ENCODE measurements at places on chromosomes 12 and 14. TPM values are rescaled to one million over a fixed set of nuclear protein-coding genes. Genes with fewer than 3 reads are reported as not detected.
A peak's percentile ranks its signal among the peaks of the same experiment; 100 is the strongest.

The CCDC197 gene
- total RNA-seq = not detected

- H3K4me1 ChIP-seq = no peaks in the 10 kb centered on the region
- no peaks in the 10 kb centered on the region for H3K36me3 ChIP-seq
- H3K27me3 ChIP-seq = peaks cover 2% of the 10 kb centered on the region
- H3K27ac ChIP-seq = no peak overlapping the region
- no peak overlapping the region for H3K4me3 ChIP-seq
Measured at GRCh38 chr12:109815757-109816617, 17.2 kb downstream of the TRPV4 start.

- peak overlapping the region; percentile 81 for H3K27ac ChIP-seq
- peaks cover 16% of the 10 kb centered on the region for H3K27me3 ChIP-seq
- peak; percentile 77 for DNase-seq
- H3K4me1 ChIP-seq = peaks cover 69% of the 10 kb centered on the region
Measured at GRCh38 chr14:72532686-72533454, 361.0 kb downstream of the DPF3 start.

DNA sequence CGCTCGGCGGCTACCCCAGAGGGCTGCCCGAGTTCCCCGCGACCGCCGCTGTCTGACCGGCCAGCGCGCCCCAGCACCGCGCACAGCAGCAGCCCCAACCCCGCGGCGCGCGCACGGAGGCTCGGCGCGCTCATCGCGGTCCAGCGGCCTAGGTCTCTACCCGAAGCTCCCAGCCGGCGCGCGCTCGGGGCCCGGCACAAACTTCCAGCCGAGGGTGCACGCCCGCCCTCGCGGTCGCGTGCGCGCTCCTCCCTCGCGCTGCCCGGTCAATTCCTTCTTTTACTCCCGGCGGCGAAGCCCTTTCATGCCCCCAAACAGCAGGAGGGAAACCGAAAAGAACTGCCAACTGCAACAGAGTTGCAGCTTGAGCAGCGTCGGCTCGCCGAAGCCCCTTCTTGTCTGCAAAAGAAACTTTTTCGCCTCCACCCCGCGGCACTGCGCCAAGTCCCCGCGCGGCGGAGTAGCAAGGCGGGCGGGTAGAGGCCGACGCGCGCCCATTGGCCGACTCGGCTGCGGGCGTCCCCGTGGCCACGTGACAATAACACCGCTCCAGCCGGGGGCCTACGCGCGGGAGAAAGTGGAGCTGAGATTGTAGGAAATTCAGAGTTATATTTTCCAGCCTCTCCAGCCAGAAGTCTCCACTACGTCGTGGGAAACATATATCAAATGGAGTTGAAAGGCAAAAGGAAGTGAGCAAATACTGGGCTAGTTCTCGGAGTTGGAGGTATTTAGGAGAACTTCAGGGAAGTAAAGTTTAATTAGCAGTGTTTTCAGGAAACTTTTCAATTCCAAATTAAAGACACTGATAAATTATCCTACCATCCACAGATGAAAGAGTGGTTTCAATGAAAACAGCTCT, at the start of gene LRIG3:
LRIG3 (minus strand) TSS at position 403 of the 859 bp plus-strand sequence; CDS start at position 134, 269 bp downstream.
- peaks cover 2% of the 10 kb centered on the region for H3K4me1 ChIP-seq
- DNase-seq = peak; percentile 65
- no peaks in the 10 kb centered on the region for H3K36me3 ChIP-seq
- H3K27ac ChIP-seq = no peak within 1 kb of the TSS

DNA sequence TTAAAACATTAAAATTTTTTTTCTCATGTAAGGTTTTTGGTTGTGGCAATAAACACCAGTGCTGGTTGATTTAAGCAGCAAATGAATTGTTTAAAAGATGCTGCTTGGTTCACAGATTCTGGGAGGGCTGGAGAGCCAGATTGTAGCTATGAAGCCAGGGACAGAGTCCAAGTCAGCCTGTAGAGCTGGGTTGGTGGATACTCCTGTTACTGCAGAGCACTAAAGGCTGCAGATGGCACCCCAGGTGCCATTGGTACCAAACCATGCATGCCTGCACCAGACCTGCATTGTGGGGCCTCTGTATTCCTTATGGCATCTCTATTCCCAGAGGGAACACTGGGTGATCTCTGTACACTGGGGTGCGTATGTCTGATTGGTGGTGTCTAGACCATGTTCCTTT, 113.3 kb downstream of the SNAPC1 start:
- H3K4me1 ChIP-seq = no peaks in the 10 kb centered on the region
- DNase-seq = peak; percentile 41
- no peak overlapping the region for H3K27ac ChIP-seq
- peaks cover 67% of the 10 kb centered on the region for H3K27me3 ChIP-seq

DNA sequence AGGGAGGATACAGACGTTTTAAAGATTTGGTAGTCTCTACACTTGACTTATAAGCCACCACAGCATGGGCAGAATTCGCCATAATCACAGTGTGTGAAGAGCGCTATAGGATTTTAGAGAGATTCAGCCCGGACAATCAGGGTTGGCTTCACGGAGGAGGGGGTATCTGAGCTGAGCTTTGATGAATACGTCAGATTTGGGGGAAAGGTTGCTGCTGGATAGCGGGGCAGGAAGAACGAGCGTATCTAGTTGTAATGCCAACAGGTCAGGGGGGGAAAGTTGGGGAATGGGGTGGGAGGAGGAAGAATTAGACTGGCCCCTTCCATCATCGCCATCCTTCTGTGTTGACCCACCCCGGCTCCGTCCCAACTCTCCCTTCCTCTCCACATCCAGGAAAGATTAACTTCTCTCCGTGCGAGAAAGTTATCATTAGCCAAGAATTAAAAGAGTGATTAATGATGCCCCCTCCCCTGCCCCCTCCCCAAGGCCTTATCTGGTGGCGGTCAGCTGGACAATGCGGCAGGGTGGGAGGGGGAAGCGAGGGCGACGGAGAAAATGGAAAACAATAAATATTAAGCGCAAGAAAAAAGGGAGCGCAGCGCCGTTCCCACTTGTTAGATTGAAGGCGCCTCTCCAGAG, 13.5 kb upstream of the GPATCH2L start:
- H3K4me1 ChIP-seq = peaks cover 2% of the 10 kb centered on the region
- DNase-seq = no peak
- H3K27me3 ChIP-seq = peaks cover 64% of the 10 kb centered on the region
- no peak overlapping the region for H3K27ac ChIP-seq
- H3K36me3 ChIP-seq = no peaks in the 10 kb centered on the region

The OR4E2 gene
- not detected for total RNA-seq

The KRT85 gene
- not detected for total RNA-seq

GRCh38 chr14:100825713-100826331, at the start of gene MEG3:
Gene MEG3 (plus strand): TSS chr14:100826118.
- H3K4me1 ChIP-seq = peaks cover 2% of the 10 kb centered on the region
- H3K4me3 ChIP-seq = no peak within 1 kb of the TSS
- DNase-seq = no peak

The PRIMA1 gene
- total RNA-seq = not detected

The FAIM2 gene
- total RNA-seq = 0.54 TPM

The NGB gene
- total RNA-seq = not detected
